ENCODE measurements at places on chromosomes 7 and 10.

GRCh38 chr7:102097601-102098161 is 189.0 kb upstream of the SH2B2 start:
- DNase-seq, result no peak

GRCh38 chr7:30594048-30594539 is 584 bp upstream of the GARS1 start:
- no peak for DNase-seq

- DNase-seq, result no peak
Measured at GRCh38 chr10:86191686-86192085, 174.9 kb downstream of the GRID1 start.

DNA sequence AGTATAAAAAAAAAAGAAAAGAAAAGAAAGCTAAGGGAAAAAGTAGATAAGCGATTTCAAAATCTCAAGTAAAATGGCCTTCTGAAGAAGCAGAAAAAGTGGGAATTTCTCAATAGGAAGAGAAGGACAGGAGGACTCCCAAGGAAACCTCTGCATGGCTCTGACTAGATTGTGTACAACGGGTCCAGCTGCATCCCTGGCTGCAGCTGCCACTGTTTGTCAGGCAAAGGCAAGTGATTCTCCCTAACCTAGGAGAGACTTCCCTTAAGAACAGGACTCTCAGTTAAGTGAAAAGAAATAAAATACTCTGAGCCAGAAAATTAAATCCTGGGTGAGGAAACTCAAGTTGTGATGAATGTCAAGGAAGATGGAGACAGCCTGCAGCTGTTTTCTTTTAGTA is 298.6 kb upstream of the KIAA1217 start:
- no peak for DNase-seq

DNA sequence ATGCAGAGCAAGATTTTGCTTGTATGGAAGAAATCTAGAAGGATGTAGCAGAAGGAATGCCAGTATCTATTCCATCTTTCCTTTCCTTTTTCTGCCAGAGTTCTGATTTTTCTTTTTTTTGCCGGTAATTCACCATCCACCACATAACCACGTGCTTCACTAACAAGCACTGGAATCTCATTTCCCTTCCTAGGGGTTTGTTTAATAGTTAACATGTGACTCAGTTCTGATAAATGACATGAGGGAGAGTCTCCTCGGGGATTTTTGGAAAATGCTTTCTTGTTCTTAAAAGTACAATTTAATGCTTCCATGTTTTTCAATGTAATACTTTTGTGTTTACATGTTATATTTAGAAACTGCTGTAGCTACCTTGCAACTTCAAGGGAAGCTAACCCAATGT is 590.2 kb downstream of the SH2D4B start:
- DNase-seq, result no peak

DNA sequence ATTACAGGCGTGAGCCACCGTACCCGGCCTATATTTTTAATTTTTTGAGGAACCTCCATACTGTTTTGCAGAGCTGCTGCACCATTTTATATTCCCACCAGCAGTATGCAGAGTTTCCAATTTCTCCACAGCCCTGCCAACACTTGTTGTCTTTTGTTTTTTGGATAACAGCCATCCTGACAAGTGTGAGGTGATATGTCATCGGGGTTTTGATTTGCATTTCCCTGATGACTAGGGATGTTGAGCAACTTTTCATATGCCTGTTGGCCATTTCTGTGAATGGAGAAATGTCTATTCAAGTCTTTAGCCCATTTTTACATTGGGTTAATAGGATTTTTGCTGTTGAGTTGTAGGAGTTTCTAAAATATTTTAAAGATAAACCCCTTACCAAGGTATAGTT is 22.2 kb downstream of the ENTPD7 start:
- DNase-seq, result no peak

DNA sequence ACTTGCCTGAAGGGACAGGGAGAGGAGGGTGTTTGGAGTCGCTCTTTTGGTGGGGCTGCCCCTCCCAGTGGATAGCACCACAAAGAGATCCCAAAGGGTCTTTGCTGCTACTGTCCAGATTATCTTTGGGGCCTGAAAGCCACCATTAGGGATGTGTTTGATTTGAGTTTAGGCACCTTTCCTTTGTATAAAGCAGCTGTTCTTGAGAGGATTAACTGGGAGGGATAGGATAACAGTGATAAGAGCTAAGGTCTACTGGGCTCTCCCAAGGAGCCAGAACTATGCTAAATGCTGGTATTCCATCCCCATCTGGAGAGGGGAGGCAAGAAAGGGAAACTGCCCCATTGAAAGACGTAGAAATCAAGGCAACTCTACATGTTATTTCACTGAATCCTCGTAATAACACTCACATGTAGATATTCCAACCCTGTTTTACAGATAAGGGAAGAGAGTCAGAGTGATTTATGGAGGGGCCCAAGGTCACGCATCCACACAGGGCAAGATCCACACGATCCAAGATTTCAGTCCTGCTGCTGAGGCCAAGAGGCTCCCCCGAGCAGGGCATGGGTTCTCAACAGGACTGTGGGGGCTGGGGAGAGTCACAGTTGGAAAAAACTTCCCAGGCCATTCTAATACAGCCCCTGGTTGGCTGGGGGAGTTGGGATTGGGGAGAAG is 11.1 kb upstream of the TCF7L2 start:
- no peak for DNase-seq

DNA sequence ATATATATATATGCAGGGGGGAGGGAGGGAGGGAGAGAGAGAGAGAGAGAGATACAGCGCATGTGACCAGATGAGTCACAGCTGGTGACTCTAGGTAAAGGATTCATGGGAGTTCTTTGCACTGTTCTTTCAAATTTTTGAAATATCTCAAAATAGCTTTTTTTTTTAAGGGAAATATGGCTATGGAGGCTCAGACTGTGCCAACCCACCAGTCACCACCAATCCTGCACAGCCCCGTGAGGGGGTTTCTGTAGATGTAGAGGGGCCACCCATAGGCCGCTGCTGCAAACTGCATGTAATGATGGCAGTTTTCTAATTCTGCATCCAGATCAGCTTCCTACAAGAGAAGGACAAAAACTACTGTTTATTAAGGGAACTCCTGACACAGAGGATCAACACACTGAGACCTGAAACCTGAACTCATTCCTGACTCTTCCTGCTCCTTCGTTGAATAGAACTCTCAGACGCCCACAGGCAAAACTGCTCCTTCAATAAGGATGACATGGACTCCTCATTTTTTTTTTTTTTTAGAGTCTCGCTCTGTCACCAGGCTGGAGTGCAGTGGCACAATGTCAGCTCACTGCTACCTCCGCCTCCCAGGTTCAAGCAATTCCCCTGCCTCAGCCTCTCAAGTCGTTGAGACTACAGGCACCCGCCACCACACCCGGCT is 17.3 kb downstream of the DAGLB start:
- no peak for DNase-seq

DNA sequence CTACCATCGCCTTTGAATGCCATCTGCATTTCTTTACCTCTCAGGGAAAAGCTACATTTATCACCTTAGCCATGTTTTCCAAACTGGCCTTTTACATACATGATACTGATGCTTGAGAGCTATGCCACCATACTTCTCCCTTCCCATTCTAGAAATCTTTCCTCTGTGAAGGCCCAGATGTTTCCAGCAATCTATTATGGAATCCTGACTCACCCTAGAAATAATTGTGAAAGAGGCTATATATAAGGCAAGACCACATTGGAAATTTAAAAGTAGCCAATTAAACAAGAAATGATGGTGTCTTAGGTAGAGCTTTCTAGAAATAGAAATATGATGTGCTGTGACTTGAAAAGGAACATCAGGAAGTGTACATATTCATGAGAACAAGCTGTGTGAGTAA is 389.7 kb downstream of the INHBA start:
- DNase-seq, result no peak

DNA sequence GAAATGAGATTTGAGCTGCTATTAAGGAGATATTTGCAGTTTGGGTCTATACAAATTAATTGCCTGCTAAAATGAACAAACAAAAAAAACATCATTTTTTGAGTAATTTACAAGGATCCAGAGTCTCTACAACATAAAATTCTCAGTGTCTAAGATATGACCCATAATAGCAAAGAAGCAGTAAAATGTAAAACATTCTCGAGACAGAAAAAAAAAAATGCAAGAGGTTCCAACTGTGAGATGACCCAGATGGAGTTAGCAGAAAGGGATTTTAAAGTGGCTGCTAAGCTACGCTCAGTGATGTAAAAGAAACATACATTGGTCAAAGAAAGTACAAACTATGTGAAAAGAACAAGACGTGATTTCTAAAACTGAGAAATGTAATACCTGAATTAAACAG is 471.0 kb downstream of the SH2D4B start:
- DNase-seq, result no peak

DNA sequence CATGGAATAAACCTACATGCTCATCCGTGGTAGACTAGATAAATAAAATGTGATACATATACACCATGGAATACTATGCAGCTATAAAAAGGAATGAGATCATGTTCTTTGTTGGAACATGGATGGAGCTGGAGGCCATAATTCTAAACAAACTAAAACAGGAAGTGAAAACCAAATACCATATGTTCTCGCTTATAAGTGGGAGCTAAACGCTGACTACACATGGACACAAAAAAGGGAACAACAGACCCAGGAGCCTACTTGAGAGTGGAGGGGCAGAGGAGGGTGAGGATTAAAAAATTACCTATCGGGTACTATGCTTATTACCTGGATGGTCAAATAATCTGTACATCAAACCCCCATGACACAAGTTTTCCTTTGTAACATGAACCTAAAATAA is 68.7 kb upstream of the SEC61G start:
- no peak for DNase-seq

- no peak for DNase-seq
Measured at GRCh38 chr10:94358480-94358879, 4.3 kb downstream of the NOC3L start.

- DNase-seq, result no peak
Measured at GRCh38 chr10:72171175-72171630, 44.6 kb upstream of the ANAPC16 start.

GRCh38 chr7:80676404-80676803 is 38.0 kb downstream of the CD36 start:
- DNase-seq, result no peak

DNA sequence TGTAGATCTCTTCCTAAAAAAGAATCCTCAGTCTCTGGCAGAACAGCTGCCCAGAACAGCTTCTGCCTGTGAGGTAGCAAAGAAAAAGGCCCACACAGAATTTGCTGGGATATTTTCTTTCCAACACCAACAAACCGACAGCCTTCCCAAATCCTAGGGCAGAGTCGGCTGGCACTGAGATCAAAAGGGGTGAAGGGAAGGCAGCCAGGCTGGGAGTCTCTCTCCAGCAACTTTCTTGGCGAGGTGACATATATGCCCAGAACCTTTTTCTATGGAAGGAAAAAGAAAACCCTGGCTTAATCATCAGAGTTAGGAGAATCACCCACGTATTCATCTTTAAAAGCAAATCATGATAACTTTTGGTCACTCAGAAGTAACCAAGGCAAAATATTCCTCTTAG is 279.6 kb downstream of the DNAJB6 start:
- DNase-seq, result no peak

DNA sequence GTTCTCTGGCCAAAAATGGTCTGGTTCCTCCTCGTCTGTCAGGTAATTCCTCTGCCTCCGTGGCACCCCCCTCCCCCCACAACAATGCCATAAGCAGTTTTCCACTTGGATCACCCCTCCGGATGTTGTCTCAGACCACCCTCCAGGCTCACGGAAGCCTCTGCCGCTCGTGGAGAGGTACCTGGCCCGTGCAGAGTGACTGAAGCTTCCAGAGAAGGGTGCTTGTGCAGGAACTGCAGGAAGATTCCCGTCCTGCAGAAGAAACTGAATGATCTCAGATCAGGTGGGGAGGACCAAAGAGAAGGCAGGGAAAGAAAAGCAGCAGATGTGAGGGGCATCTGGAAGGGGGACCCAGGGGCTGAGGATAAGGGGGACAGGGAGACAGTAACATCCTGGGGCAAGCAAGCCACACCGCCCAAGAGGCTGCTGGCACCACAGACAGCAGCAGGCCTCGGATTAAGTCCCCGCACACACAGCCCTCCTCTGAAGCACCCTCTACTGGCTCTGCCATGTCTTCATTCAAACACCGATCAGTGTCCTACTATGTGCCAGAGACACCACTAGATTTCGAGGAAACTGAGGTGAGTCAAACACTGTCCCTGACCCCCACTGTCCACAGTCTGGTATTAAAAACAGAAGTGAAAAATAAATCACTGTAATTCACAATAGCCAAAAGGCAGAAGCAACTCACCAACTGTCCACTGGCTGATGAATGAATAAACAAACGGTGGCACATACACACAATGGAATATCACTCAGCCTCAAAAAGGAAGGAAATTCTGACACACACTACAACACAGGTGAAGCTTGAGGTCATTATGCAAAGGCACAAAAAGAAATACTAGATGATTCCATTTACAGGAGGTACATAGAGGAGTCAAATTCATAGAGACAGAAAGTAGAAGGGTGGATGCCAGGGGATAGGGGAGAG is 26.4 kb downstream of the KIAA1549 start:
- DNase-seq, result no peak

- no peak for DNase-seq
Measured at GRCh38 chr7:151375530-151376217, 34.1 kb downstream of the NUB1 start.

DNA sequence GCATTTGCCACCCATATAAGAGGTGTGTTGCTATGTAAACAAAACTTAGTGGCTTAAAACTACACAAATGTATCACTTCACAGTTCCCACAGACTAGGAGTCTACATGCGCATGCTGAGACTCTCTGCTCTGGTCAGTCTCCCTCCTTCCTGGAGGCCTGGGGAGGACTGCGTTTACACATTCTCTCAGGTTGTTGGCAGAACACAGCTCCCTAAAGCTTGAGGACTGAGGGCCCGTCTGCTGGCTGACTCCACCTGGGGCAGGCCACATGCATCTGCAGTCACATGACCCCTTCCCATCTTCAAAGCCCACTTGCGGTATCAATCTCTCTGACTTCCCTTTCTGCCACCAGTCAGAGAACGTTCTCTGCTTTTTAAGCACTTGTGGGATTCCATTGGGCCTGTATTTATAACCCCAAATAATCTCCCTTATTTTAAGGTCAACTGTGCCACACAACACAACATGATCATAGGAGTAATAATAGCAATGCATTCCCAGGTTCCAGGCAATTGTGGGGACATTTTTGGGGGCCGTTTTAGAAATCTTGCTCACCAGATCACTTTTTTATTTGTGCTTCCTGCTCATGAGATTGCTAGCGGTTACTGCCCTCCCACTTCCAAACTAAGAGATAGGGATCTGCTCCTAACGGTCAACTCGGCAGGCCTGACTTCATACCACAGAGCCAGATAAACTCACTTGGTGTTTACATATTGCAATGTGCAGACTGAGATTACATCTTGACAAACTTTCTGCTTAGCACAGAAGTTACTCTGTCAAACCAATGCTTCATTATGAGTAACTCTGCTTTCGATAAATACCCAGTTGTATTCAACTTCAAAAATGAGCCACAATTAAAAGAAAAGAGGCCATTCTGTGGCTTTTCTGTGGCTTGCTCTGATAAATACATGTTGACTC is 96.3 kb downstream of the ALOX5 start:
- peak; percentile 49 for DNase-seq
